HAP-1 (cell line): ENCODE measurements at places on chromosomes 5 and 9.

DNA sequence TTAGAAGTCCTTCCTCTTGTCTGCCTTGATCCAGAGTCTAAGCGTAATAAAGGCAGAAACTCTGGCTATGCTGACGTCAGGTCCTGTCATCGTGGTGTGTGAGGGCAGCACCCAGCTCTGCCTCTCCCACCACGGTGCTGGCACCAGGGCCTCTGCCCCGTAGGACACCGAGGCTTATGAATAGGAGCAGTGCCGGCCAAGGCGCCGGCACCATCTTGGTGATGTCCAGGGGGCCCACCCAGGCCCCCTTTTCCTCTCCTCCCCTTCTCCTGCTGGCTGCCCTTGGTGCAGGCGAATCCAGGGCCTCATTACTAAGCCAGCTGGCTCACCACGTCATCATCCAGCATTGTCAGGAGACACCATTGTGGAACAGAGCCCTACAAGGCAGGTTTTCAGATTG, 252.3 kb downstream of the FANCC start:
- no peak for DNase-seq

DNA sequence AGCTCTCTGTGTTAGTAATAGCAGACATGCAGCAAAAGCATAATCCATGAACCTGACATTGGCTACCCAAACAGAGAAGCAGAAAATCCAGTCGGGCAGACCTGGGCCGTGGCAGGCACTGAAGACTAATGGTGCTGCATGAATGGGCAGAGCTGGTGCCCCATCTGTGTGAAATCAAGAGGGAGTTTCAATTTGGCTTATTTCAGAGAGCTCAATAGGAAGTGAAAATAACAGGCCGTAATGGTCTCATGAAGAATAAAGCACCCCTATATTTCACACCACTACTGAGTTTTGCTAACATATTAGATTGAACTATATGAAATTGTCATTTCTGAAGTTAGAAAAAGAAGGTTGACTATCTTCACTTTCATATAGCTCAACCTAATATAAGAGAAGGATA, 149.7 kb downstream of the ENC1 start:
- DNase-seq: no peak

DNA sequence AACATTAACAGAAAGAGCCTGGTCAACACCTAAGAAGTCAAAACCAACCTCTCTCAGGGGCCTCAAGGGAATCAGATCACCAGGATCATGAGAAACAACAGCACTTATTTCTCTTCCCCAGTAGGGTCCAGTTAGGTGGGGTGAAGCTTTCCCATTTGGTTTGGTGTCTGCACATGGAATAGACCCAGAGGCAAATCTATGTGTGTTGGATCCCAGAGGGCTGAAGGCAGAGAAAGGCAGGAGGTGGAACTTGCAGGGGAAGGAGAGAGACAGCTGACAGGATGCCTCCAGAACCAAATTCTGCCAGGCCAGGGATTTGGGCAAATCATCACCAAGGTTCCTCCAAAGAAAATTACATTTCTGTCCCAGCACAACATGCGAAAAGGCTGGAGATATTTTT, 104.8 kb upstream of the SPOCK1 start:
- DNase-seq: no peak

GRCh38 chr5:148790545-148791333, 35.7 kb upstream of the ADRB2 start:
- DNase-seq: no peak
